Activated CD4-positive, alpha-beta T cell treated with anti-CD3 and anti-CD28 coated beads, Interleukin-2, amount 50 U/mL, for 1 hour (primary cell): ENCODE measurements at places on chromosomes 3 and 15.

DNA sequence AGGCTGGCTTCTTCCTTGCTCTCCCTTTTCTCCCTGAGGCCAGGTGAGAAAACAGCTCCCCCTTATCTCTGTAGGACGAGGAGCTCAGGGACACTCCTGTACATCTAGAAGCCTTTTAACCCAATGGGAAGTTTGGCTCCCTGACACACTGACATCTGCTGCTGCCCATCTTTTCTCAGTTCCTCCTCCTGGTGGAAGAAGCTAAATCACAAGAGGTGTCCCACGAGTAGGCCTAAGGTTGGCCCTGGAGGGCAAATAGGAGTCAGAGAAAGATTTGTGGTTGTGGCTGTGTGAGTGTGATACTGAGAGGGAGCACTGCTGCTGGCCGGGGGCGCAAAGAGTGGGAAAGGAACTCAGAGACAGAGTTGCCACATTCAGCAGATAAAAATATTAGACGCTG is 49.5 kb downstream of the ARHGAP31 start:
- no peak for DNase-seq

DNA sequence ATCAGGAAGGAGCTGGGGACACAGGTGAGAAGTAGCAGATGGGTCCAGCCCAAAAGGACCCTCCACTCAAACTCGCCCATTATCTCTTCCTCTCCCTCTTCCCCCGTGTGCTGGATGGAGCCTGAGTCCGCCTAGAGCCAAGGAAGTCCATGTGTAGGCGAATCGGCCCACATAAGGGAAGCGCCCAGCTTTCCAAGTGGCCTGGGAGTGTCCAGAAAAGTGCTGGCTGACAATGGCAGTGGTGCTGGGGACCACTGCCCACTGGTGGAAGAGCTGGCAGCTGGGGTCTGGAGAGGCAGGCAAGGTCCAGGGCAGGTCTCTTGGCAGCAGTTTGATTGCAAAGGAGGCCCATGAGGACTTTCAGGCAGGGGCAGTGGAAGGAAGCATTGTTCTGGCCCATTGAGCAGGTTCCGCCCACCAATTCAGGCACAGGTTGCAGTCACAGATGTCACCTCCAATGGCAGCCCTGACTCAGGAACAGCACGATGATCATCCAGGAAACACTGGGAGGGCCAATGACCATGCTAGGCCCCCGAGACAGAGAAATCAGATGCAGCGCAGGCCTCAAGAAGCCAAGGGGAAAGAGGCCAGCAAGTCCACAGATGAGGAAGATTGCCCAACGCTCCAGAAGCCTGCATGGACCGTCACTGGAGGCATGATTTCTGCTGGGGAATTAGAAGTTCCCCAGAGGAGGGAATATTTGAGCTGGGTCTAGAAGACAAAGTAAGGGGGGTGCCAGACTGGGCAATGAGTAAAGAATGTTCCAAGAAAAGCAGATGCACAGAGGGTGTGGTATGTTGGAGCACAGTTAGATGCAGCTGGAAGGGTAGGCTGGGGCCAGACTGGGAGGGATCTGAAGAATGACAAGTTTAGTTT is 3.0 kb downstream of the MFGE8 start:
- DNase-seq, result no peak

- no peak for DNase-seq
Measured at GRCh38 chr3:112627919-112628466, 12.9 kb downstream of the CCDC80 start.

DNA sequence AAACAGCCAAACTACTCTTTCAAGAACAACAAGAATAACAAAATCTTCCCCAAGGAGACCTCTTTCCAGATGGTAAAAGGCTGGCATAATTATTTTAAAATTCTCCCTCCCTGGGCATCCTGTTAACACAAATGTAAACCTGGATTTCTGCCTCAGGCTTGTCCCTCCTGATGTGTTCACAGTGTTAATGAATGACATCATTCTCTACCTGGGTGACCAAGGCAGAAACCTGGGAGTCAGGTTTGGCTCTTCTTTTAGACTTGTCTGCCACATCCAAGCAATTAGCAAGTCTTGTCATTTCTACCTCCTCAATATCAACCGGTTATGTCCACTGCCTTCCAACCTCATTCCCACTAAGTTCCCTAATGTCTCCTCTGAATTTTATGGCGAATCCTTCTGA is 368.7 kb upstream of the TBL1XR1 start:
- no peak for DNase-seq
